Activated CD8-positive, alpha-beta memory T cell treated with anti-CD3 and anti-CD28 coated beads for 1 hour (primary cell): ENCODE measurements at places on chromosomes 1 and 21.
A peak's percentile ranks its signal among the peaks of the same experiment; 100 is the strongest.

GRCh38 chr1:44643721-44644334 lies 30.5 kb downstream of the TMEM53 start:
- no peak for DNase-seq

- DNase-seq, result no peak
Measured at GRCh38 chr1:167138703-167139102, 44.8 kb downstream of the STYXL2 start.

DNA sequence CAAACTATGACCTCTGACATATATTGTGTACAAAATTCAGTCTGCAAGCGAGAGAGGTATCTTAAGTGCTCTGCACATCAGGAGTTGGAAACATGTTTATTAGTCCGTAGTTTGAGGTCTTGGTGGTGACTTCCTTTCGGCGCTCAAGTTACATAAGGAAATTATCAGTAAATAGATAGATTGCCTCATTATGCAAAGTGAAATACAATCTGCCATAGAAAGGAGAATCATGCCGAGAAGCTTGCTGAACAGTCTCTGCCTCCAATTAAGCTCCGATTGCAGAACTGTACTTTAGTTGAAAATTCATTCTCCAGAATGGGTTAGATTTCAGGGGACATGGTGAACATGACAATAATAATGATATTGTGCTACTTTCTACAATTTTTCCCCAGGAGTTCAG lies 271.8 kb downstream of the BRINP2 start:
- no peak for DNase-seq

DNA sequence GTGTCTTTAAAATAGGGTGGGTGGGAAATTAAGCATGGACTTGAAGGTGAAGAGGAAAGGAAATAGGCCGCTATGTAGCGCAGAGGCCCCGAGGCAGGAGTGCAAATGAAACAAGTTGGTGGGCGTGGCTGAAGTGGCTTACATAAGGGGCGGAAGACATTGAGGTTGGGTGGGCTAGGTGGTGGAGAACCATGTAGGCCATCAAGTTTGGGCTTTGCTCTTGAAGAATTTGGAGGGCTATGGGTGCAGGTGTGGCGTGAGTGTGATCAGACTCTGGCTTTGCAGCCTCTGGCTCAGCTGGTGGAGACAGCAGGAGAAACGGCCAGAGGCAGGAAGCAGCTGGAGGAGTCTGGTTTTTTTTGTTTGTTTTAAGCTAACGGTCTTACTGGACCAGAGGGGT lies 6.7 kb downstream of the SLFNL1 start:
- no peak for DNase-seq

DNA sequence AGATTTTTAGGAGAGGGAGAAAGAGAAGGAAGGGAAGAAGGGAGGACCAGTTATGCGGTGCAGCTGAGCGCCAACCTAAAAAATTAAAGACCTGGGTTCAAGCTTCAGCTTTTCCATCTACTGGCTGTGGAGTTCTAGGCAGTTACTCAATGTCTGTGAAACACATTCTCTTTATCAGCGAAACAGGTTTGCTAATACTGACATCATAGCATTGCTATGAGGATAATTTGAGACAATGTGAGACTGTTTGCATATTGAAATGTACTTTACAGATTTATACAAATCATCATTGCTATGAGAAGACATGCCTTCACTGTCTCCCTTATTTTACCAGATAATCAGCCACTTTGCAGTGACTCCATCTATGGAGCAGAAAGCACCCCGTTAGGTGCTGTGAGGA lies 222.9 kb upstream of the SGIP1 start:
- no peak for DNase-seq

- DNase-seq, result no peak
Measured at GRCh38 chr1:47405697-47406096, 10.4 kb upstream of the FOXE3 start.

DNA sequence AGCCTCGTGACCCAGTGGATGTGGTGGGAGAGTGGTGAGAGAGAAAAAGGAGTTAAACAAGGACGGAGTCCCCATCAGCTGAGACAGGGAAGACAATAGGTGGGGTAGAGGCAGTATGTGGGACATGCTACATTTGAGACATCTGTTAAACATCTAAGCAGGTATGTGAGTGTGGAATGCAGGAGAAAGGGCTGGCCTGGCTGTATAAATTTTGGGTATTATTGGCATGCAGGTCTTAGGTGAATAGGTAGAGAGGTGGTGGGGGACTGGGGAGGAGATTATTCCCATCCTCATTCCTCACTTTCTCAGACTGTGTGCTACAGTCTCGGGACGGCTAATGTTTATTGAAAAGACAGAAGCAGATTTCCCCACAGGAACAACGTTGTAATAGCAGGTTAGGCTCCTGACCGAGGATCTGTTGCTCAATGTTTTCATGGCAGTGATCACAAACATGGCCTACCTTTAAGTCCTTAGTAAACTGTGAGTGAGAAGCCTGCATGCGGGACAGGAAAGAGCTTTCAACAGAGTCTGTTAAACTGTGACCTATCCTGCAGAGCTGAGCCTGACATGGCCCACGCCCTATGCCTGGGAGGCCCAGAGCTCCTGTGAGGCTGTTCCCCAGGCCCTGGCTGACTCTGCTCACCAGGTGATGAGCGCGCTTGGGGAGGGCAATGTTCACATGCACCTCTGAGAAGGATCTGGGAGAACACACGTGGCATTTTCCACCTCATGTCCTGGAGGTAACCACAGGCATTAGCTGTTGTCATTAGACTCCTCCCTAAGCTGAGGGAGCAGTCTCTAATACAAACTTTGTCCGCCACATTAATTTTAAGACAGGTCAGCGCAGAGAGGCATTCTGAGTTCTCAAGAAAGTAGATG lies 16.5 kb downstream of the VSIG8 start:
- no peak for DNase-seq

- no peak for DNase-seq
Measured at GRCh38 chr1:185694081-185694480, 40.1 kb upstream of the HMCN1 start.

GRCh38 chr1:174957829-174958228 lies 41.9 kb upstream of the CACYBP start:
- DNase-seq, result no peak

DNA sequence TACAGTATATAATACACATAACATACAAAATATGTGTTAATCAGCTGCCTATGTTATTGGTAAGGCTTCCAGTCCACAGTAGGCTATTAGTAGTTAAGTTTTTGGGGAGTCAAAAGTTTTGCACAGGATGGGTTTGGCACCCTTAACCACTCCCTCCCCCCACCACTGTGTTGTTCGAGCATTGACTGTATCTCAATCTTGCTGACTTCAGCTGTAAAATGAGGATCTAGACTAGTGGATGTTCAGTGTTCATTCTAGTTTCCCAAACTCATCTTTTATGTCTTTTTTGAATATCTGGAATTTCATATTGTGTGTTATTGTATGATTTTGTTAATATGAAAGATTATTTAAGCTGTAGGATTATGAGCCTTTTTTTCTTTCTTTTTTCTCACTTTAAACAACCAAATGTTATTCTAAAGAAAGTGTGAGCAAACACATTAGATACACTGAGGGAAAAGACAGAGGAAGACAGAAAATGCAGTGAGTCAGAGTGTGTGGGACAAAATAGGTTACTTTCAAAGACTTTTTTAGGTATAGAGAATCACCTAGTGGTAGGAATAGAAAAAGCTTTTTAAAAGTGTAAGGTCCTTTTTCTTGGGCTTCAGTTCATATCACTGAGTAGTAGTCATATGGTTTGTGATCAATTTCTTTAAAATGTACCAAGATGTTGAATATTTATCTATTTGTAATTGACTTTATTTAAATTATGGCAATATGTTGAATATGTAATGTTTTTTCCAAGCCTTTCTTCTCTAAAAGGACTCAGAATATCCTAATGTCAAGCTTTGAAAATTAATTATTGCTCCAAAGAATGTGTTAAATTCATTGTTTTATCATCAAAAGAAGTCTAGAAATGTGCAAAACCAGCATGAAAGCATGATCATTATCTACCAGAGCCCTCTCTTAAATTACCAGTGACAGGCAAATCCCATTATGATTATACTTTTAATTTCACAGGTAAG lies 17.9 kb upstream of the CENPF start:
- no peak for DNase-seq

DNA sequence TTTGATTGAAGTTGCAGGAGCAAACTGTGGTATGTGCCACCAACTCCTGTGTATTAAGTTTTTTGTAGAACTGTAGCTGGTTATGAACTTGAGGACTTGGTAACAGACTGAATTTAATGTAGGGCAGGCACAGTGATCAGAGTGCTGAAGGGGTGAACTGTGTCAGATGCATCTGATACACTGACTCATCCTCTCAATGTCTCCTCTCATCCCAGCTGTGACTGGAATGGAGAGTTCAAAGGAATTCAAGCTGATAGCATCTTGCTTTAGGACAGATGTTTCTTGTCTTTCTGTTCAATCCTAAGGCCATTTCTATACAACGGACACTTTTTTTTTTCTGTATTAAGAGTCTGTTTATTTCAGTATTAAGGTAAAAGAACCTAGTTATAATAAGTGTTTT lies 25.0 kb upstream of the GBP1 start:
- no peak for DNase-seq

- no peak for DNase-seq
Measured at GRCh38 chr1:176174108-176174507, 33.0 kb downstream of the COP1 start.

DNA sequence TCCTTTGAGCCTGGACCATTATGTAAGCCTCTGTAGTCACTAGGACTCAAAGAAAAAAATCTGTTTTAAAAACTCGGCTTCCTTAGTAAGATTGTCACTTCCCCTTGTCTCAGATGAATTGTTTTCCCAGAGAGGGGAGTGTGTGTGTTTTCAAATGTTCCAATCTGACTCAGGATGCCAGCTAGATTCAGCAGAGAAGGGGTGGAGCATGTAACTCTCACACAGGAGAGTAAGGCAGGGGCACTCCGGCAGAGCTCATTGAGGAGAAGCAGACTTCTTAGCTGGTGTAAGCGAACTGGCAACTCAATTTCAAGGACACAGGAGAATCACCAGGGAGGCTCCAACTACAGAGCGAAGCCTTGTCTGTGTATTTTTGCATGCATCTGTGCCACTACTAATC lies 623.2 kb downstream of the LMO4 start:
- DNase-seq, result no peak

GRCh38 chr1:214660900-214661299 lies 57.9 kb downstream of the CENPF start:
- no peak for DNase-seq

DNA sequence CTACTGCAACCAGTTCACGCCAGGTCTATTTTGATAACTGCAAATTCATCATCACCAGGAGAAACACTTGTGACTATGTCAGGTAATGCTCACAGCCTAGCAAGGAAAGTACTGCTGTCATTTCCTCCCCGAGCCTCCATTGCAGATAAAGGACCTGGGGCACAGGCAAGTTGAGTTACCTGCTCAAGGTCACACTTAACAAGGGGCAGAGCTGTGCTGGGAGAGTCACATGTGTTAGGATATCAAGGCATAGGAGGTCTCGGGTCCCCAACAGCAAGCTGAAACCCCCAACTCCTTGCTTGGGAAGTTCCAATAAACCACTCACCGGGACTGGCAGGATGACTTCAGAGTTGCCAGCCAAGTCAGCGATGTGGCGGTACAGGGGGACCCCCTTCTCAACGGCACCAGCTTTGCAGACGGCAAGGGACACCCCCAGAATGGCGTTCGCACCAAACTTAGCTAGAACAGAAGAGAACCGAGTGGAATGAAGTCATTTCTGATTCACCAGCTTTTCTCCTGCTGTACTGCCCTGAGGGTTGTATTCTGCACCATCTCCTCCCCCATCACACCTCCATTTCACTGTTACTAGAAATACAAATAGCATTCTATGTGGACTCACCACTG lies 11.6 kb downstream of the ENO1 start:
- DNase-seq, result no peak

DNA sequence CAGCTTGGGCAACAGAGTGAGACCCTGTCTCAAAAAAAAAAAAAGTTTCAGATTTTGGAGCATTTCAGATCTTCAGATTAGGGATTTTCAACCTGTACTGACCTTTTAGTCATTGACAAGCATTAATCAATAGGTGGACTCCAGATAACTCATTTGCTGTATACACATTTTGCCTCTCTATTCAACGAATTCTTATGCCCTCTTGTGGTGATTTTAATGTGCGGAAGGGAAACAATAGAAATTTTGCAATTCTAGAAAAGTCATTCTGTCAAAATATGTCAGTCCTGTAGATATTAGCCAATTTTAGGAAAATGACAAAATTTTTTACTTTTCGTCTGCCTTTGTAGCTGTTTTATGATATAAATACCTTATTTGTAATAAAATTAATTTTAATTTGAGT lies 11.6 kb upstream of the OR2G2 start:
- DNase-seq, result no peak

DNA sequence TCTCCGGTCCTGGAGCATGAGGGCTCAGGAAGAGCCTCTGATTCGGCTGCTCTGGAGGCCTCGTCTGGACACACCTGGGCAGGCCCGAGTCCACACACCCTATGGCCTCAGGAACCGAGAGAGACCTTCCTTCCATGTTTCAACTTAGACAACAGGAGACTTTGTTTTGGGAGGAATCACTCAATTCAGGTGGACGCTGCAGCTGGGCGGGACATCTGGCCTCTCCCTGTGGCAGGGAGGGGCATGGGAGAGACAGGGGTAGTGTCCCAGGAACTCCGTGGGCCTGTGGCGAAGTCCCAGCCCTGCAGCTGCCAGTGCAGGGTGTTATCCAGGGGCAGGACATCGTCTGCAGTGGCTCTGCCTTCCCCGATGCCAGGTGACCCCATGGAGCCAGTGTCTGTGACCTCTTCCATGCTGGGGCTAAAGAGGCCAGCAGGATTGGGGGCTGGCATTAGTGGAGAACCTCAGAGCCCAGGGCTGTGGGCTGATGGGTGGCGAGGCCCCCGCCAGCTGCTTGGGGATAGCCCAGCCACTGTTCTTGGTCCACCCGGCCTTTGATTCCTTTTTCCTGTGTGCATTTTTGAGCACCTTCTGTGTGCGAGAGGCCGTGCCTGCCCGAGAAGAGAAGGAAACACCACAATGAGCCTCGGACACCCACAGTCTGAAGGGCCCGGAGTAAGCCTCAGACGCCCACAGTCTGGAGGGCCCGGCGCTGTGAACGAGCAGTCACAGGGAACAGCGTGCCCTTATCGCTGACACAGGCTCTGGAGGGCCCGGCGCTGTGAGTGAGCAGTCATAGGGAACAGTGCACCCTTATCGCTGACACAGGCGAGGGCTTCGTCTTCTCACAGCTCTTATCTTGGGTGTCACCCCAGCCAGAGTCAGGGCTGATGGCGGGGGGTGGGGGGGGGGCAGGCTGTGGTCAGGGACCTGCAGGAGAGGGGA lies 6.2 kb downstream of the COL18A1 start:
- no peak for DNase-seq

GRCh38 chr1:12495725-12496124 lies 122.3 kb downstream of the DHRS3 start:
- no peak for DNase-seq

- peak; percentile 47 for DNase-seq
Measured at GRCh38 chr1:183915625-183916510, 110.9 kb downstream of the RGL1 start.
